Right renal cortex interstitium (tissue), 3 donors: ENCODE measurements at places on chromosomes 3 and 15.

DNA sequence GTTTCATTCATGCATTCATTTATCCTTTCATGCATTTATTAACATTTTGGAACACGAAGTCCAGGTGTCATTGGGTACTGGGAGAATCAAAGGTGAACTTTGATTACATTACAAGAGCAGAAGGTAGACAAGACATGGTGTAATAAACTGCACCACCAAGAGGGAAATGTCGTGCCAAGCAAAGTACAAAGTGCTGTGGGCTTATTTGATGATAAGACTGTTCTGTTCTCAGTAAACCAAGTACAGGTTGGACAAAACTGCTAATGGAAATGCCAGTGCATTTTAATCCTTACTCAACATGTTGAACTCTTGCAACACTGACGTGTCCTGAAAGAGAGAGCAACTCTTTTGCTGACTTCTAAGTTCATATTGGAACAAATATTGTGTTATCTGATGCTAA lies 69.4 kb downstream of the MME start:
- no peak for DNase-seq

DNA sequence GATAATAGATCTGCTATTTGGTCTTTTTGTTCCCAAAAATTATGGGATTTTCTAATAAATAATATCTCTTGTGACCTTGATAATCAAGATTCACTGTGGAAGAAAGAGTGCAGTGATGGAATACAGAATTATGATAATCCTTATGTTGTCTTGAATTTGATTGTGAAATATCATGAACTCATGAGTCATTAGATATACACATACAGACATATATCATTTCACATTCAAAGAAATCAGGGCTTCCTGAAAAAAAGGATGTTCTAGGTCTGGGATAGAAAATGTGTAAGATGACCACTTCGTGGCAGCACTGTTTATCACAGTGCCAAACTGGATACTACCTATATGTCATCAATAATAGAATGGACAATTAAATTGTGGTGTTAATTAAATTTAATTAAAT lies 97.7 kb downstream of the DPH6 start:
- no peak for DNase-seq

DNA sequence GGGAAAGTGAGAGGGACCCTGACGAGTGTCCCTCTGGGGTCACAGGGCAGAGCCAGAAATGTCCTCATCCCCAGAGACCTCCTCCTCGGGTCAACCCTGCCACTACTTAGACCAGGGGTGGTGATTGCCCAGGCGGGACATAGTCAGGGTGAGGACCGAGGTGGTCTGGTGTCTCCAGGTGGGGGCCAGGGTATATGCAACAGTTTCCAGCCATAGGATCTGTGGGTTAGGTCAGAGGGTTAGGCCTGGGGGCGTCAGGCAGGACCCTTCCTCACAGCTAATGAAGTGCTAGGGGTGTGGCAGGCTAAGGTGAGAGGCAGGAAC lies 22.3 kb upstream of the FBLN2 start:
- DNase-seq = no peak

DNA sequence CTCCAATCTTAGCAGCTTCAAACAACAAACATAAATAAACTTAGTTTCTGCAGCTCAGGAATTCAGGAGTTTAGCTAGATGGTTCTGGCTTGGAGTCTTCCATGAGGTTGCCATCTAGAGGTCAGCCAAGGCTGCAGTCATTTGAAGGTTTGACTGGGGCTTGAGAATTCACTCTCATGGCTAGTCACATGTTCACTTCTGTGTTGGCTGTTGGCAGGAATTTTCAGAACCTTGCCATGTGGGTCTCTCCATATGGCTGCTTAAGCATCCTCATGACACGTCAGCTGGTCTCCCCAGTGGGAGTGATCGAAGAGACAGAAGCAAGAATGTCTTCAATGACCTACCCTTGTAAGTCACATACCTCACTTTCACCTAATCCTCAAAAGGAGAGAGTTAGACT lies 269.2 kb upstream of the CNTN3 start:
- DNase-seq = no peak

- no peak for DNase-seq
Observed at GRCh38 chr3:182570946-182571594, 222.2 kb upstream of the ATP11B start.
